ENCODE measurements at places on chromosomes 2 and 18.

- DNase-seq = peak; percentile 23
These were observed 154.6 kb upstream of the REV1 start for GRCh38 chr2:99644419-99644787.

DNA sequence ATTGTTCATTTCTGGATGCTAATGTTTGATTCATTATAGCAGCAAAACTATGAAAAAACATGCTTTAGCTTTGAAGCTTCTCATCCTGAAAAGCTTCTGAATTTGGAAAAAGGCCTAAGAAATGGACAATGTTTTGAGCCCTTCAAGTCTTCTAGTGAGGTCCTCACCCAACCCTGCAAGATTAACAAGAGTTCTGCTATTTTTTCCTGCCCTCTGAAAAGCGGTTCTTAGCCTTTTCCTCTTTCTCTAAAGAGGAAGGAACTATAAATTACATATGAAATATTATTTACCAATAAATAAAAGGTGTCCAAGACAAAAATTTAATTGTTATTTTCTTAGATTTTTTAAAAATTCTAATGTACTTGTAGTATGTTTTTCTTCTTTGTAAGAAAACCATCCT, 19.9 kb upstream of the CDH19 start:
- no peak for DNase-seq

GRCh38 chr18:63315876-63316275, 3.7 kb downstream of the BCL2 start:
- DNase-seq = no peak

- peak; percentile 34 for DNase-seq
These were observed 160.8 kb downstream of the PHLPP1 start for GRCh38 chr18:62876111-62876510.

- DNase-seq = no peak
These were observed 23.5 kb downstream of the IRS1 start for GRCh38 chr2:226776104-226776503.

DNA sequence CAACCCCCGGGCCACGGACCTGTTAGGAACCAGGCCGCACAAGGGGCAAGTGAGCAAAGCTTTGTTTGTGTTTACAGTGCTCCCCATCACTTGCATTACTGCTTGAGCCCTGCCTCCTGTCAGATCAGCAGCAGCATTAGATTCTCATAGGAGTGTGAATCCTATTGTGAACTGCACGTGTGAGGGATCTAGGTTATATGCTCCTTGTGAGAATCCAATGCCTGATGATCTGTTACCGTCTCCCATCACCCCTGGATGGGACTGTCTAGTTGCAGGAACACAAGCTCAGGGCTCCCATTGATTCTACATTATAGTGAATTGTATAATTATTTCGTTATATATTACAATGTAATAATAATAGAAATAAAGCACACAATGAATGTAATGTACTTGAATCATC, 125.6 kb downstream of the FMNL2 start:
- DNase-seq = no peak

- DNase-seq = peak; percentile 100
These were observed 30.4 kb downstream of the SRSF7 start for GRCh38 chr2:38720613-38721241.

- DNase-seq = no peak
These were observed 74.3 kb downstream of the IRS1 start for GRCh38 chr2:226725126-226725860.

DNA sequence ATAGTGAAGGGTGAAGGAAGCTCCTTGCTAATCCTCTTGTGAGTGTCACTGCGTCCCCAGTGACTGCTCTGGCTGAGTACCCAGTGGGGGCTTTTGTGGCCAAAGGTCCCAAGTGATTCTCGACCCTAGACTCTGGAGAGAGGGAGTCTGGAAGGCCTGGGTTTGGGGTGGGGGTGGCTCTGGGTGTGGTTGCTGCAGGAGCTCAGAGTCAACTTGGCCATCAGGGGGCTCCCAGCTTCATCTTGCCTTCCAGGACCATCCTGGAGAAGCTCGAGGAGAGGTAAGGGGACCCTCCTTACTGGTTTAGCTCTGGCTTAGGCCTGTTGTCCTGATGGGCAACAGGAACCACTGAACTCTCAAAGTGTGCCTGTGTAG, 592 bp downstream of the PSD4 start:
- DNase-seq = no peak

- DNase-seq = no peak
These were observed 295.6 kb upstream of the DLGAP1 start for GRCh38 chr18:4750393-4751346.

- peak; percentile 56 for DNase-seq
These were observed 37.9 kb downstream of the SLC38A11 start for GRCh38 chr2:164917296-164917903.

DNA sequence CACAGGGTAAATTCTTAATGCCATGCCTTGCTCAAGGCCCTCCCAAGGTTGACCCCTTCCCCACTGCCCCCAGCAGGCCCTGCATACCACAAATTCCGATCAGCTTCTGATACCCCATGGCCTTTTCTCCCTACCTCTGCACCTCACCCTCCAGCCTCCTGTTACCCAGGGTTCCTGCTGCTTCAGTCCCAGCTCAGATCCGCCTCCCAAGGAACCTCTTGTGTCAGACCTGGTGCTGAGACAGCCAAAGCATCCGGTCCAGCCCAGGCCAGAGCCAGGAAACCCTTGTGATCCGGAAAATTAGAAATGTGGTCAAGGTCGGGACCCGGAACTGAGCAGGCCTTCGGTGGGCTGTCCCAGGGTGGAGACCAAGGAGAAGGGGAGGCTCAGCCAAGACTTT, 231.3 kb downstream of the BCL2 start:
- no peak for DNase-seq

DNA sequence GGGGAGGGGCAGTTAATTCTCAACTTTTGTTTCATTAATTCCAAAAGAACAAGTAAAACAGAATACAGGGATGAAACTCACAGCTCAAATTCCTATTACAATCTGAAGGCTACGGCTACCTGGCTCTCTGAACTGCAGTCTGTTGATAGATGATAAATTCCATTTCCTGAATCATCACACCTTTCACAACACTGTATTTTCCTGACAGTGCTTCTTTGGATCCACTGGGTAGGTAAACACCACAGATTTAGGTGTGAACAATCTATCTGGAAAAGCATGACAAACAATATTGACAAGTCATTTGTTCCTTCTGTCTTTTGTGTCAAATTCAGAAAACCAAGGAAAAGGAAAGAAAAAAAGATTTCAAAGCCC, 843.2 kb downstream of the LRRTM4 start:
- peak; percentile 9 for DNase-seq
